ENCODE measurements at places on chromosomes 3 and 15.

GRCh38 chr3:112136959-112137693, 4.1 kb upstream of the GCSAM start:
- DNase-seq, result peak; percentile 57

DNA sequence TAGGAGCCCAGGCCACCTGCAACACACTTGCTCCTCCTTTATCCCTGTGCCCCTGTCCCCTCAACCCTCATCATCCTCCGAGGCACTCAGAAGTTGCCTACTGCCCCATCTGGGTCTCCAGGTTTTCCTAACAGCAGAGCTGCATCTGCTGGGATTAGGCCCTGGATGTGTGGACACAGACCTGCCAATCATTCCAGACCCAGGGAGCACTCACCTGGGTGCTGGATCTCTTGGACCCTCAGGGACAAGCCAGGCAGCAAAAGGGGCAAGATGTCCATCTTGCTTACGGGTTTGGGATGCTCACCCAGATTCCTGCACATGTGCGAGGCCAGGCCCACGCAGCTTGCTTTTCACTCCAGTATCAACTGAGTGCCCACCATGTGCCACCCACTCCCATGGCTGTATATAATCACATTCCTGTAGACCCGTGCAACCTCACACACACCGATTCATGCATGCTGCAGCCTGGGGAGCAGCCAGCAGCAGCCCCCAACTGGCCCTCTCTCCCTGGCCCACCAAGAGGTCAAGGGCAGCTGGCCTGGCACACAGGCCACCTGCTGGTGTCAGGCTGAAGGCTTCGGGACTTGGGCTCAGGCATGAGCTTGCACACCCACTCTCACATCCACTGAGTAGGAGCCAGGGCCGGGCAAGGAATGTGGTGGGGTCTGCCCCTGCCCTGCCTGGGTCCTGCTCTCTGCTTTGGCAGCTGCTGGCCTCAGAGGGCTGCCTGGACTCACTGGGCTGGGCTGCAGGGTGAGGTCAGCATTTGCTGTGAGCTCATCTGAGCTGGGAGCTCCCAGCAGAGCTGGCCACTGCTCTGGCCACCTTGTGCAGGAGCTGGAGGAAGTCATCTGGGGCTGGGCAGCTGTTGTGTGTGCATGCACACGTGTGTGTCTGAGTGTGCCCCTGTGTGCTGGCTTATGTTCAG, 14.9 kb downstream of the PRKCD start:
- DNase-seq, result no peak

GRCh38 chr3:120418866-120419490, 31.8 kb downstream of the FSTL1 start:
- DNase-seq, result peak; percentile 70

- DNase-seq, result no peak
Observed at GRCh38 chr3:31508452-31509146, 24.1 kb upstream of the STT3B start.

GRCh38 chr3:24640330-24640877, 145.8 kb upstream of the THRB start:
- DNase-seq, result peak; percentile 62

DNA sequence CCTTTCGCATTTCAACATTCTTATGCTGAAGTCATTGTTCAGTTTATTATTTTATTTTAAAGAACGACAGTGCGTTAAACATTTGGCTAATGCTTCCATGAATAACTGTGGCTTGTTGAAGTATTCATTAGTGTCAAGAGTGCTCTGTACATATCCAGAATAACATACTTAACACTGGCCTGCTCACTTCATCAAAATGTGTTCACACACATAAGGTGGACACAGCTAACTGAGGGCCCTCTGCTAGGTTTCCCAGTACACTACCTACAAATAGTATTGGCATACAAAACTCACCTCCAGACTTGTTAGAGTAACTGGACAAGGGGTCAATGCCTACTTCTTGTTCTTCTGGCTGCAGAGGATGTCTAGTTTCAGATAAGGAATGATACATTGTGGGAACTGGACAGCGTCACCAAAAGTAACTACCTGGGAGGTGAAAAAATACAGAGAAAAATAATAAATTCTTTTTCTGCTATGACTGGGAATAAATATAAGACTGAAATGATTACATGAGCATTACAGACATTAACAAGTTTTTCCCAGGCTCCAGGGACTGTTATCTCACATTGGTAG, 234.2 kb downstream of the TBC1D5 start:
- no peak for DNase-seq

GRCh38 chr3:9347887-9348286, 15.0 kb upstream of the THUMPD3 start:
- DNase-seq, result peak; percentile 14

- peak; percentile 46 for DNase-seq
Observed at GRCh38 chr3:69665026-69665737, 74.1 kb upstream of the MITF start.

DNA sequence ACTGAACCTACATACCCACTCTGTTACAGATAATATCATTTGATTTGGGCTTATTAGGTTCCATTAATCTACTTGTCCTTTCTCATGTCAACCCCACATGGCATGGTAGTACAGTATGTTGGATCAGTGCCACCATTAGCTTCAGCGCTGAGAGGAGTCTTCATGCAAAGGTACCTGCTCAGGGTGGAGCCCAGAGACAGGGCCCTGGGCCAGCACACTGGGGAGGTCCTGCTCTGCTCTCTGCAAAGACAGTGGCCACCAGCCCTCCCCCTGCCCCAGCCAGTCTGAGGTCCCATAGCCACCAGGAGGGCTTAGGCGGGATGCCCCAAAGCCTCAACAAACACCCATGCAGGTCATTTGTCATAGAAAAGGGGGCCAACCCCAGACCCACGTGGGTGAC, 71.0 kb downstream of the ATP10A start:
- no peak for DNase-seq

GRCh38 chr3:108664266-108664665, 74.7 kb downstream of the DZIP3 start:
- DNase-seq, result no peak

DNA sequence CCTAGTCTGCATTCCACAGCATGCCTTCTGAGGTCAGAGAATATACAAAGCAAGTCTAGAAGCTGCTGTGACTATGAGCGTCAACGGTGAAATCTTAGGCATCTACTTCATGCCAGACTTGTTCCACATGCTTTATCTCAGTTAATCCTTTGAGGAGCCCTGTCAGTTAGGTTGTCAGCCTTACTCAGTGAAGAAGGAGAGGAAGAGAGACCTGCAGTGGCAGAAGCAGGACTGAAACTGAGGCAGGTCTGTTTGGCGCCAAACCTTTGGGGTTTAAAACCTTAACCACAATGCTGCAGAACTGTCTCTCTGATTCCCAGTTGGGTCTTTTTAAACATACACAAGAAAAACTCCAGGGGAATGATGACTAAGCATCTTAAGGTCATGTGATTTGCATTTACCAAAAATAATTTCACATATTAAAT, 139.0 kb upstream of the LIPC start:
- no peak for DNase-seq

DNA sequence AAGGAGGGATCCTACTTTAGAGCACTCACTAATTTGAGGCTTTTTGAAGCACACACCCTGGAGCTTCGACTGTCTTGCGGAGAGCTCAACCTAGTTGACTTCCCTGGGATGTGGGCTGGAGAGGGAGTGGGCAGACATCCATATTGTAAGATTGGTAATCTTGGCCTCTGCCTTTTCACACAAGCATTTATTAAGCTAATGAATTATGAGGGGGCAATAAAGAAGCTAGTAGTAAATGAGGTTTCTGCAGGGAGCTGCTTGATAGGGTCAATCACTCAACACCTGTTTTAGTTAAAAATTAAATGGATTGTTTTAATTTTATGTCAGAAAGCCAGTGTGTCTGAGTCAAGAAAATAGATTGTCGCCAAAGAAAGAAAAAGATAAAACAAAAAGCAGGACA, 76.3 kb downstream of the PDZRN3 start:
- DNase-seq, result no peak

GRCh38 chr3:112974894-112975293, at the start of gene CD200R1:
CD200R1 (minus strand) TSS chr3:112975103; CDS start chr3:112974857, 246 bp downstream.
- DNase-seq, result no peak

DNA sequence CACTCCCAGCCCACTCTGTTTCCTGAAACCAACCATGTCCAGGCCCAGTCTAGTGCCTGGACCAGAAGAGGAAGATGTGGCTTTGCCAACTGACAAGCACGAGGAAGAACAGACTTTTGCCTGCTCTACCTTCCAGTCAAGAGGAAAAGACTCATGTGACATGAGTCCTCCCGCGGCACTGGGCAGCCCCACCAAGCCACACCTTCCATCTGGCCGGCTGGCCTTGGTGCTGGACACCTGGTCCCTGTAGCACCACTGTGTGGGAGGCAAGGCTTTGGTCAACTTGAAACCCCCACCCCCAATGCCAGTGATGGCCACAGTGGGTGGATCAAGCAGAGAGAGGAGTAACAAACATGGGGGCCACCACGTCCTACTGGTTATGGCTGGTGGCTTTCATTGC, 12.5 kb downstream of the CHDH start:
- no peak for DNase-seq

GRCh38 chr3:186493525-186494255, 50.5 kb downstream of the CRYGS start:
- DNase-seq, result no peak

DNA sequence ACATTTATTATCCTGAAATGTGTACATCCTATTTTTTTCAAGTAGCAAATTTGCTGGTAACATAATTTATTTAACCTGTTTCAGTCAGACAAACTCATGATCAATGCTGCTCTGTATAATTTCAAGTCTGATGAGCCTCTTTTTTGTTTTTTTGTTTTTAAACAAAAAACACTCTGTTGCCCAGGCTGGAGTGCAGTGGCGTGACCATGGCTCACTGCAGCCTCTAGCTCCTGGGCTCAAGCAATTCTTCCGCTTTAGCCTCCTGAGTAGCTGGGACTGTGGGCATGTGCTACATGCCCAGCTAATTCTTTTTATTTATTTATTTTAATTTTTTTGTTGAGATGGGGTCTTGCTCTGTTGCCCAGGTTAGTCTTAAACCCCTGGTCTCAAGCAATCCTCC, 40.1 kb upstream of the CAPN3 start:
- DNase-seq, result no peak

- no peak for DNase-seq
Observed at GRCh38 chr15:101654171-101654570, 2.0 kb upstream of the TM2D3 start.

DNA sequence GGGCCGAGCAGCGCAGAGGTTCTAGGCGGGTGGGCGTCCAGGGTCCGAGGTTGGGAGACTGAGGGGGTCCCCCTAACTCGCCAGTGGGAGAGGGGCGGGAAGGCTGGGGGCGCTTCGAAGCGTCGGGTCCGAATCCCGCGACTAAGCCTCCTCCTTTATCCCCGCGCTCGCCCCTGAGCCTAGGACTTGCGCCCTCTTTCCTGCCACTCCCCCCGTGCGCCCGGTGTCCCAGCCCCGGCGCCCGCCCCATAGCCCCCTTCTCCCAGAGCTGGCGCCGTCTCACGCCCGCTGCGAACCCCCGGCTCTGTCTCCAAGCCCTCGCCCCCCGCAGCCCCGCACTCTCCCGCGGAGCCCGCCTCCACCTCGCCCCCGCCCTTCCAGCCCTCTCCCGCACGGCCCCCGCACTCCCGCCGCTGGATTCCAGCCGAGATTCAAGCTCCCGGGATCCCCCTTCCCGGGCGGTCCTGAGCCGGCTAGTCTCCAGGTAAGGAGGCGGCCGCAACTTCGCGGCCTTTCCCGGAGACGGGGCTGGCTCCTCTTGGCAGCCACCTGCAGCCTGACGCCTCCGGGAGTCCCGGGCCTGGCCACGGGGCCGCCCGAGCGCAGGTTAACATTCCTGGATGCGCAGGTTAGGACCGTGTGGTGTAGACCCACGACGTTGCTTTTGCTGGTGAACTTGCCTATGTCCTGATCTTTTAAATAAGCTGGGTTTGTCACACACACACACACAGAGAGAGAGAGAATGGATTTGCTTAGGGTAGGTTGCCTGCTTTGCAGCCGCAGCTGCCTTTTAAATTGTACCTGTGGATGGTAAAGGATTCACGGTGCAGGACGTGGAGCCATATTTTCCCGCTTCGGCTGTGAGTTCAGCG, 563 bp downstream of the PXYLP1 start:
- no peak for DNase-seq

- no peak for DNase-seq
Observed at GRCh38 chr15:71463156-71463665, 347.1 kb upstream of the NR2E3 start.

GRCh38 chr15:96076350-96076749, 254.2 kb upstream of the NR2F2 start:
- DNase-seq, result no peak

DNA sequence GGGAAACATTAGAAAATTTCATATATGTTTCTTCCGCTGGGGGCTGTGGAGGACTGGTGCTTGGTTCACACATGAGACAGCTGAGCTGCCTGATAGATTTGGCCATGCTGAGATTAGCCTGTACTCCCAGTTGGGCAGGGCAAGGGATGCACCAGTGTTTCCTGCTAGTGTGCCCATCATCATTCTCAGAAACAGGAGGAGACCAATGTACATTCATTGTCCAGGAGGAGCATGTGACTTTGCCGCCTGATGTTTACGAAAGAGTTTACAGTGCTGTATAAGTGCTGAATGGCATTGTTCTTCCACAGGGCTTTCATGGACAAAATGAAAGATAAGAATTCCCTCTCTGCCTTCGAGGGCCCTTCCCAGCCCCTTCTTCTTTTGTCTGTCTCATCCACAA, 311.1 kb upstream of the THBS1 start:
- DNase-seq, result no peak

GRCh38 chr3:14179114-14179465, 473 bp downstream of the LSM3 start:
- DNase-seq, result no peak

- no peak for DNase-seq
Observed at GRCh38 chr3:54670201-54671000, 257.5 kb downstream of the LRTM1 start.

- peak; percentile 96 for DNase-seq
Observed at GRCh38 chr3:98972155-98972554, 70.7 kb upstream of the DCBLD2 start.

GRCh38 chr3:156133076-156133475, 12.7 kb downstream of the KCNAB1 start:
- DNase-seq, result no peak

DNA sequence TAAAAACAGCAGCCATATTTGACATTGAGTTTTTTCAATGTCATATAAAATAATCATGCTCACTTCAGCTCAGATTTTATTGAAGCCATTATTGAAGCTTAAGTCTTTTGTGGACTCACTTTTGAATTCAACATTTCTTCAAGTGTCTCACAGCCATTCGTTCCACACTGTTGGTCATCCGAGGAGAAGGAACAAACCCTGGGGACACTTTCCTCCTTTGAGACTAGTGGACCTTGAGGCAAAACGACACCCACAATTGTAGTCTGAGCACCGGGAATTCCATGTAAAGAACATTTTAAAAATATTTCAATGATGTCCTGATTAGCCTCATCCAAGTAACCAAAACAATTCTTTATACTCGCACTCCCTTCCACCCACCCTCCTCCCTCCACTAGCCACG, 174.7 kb downstream of the CD47 start:
- DNase-seq, result no peak

- peak; percentile 89 for DNase-seq
Observed at GRCh38 chr3:169998668-169999131, 32.1 kb downstream of the SEC62 start.
